Activated T-cell treated with anti-CD3 and anti-CD28 coated beads for 1 hour (primary cell): ENCODE measurements at places on chromosomes 1 and 21.

DNA sequence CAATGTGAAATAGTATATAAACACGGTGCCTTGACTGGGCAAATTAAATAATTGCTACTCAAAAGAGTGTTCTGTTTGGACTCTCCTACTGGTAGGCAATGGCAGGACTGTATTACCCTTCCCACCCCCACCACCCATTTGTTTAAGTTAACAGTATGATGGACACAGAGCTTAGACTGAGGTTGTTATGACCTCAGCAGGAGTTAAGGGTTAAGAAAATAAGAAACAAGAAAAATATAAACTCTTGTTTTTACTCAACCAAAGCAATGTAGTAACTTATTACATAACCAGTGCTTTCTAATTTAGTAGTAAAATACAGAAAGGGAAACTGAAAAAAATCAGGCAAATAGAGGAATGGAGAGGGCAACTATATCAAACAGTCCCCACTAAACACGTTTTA is 19.9 kb upstream of the SERPINC1 start:
- no peak for DNase-seq

GRCh38 chr1:11921022-11921421 is 5.2 kb downstream of the KIAA2013 start:
- no peak for DNase-seq

DNA sequence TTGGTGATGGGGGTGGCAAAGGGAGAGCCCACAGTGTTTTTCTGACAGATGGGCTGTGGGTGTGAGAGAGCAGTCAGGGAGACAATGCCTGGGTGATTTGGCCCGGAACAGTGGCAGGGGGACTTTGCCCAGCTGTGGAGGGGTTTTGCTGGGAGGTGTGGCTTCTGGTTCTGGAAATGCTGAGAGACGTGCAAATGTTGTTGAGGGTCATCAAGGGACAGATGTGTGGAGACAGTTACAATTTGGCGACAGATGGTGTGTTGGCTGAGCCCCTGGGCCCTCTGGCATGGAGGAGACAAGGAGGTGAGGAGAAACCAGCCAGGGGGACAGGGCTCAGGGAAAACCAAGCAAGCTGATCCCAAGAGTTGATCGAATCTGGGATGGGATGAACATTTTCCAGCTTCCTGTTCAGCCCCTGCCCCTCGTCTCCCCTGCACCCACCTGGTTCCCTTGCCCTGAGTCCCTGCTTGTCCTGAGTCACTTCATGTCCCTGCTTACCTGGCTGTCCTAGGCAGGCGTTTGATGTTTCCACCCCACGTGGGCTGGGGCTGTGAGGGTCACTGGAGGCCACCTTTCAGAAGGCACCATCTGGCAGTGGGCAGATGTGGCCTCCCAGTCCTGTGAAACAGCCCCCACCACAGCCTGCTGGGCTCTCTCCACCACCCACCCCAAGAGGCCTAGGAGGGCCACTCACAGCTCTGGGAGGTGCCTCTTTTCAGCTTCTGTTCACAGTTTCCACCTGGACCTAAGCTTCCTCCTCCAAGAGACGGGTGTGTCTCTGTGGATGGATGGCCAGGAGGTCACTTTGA is 15.8 kb upstream of the ZNF678 start:
- DNase-seq, result no peak

- no peak for DNase-seq
Observed at GRCh38 chr1:205993068-205993467, 10.1 kb downstream of the RAB7B start.

DNA sequence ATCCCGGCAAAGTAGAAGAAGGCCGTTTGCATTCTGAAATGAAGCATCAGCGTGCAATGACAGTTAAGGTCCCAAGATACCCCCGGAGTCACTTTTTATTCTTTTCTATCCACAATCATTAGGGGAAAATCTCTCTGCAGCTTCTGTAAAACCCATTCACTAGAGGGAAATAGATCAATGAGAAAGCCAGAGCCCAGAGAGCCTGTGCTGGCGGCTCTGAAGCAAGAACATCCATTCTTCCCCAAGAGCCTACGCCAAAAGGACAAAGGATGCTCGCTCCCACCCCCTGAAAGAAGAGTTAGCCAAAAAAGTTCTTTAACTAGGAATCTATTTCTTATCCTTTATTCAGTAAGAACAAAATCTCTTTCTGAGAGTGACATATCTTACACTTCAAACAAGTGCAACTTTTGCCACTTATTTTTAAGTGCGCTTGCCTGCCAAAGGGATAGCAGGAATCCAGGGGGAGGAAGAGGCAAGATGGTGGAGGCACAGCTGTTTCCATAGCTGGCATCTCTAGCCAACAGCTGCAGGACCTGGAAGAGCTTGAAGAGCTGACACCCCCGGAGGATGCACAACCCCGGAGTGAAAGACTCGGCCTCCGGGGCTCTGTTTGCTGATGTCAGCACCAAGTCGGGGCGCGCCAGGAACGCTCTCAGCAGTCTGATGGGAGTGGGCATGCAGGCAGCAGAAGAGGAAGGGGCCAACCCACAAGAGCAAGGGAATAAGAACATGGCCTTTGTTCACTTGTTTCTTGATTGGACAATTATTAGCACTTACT is 68.7 kb downstream of the KCNN3 start:
- DNase-seq, result no peak

- no peak for DNase-seq
Observed at GRCh38 chr1:233166896-233167295, 128.6 kb downstream of the PCNX2 start.

DNA sequence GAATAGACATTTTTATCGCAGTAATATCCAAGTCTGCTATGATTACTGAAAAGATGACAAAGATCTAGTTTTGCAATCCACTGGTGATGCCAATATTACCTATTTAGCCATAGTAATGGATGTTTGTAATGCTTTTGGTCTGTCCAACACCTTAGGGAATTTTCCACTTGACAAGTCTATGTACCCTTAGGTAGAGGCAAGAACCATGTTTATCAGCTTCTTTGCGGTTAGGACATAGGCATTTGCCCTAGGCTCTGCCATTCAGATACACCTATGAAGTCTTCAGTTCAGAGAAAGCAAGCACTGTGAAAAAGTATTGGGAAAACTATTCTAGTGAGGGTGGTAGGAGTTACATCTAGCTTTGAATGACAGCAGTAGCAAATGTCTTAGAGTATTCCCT is 40.2 kb upstream of the SLC35D1 start:
- DNase-seq, result no peak

DNA sequence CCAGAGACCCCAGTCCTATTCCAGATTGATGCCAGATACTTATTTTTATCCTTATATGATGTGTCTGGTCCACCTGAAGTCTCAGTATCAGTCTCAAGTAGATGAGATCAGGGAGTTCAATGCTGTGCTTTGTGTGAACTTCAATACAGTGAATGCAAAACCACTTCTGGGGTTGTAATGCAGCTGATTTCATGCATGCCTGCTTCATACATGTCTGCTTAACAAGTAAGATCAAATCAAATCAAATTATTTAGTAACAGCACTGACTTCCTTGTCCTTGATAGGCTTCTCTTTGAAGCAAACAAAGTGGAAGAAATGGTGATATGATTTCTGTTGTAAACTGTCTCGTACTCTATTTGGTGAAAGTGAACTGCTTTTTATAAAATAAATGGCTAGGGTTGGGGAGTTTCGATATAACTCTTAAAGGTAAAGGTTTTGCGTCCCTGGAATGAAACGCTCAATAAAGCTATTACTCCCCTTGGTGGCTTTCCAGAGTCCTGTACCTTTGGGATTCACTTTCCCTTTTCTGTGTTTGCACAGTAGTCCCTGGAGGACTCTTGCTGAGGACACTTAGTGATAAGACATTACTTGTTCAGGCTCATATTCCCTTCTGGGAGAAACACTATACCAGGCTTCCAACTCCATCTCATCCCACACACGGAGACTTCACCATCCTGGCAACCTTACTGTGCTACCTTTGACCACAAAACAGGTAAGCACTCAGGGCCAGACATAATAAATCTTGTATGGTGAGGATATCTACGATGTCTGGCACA is 59.3 kb downstream of the FH start:
- no peak for DNase-seq

DNA sequence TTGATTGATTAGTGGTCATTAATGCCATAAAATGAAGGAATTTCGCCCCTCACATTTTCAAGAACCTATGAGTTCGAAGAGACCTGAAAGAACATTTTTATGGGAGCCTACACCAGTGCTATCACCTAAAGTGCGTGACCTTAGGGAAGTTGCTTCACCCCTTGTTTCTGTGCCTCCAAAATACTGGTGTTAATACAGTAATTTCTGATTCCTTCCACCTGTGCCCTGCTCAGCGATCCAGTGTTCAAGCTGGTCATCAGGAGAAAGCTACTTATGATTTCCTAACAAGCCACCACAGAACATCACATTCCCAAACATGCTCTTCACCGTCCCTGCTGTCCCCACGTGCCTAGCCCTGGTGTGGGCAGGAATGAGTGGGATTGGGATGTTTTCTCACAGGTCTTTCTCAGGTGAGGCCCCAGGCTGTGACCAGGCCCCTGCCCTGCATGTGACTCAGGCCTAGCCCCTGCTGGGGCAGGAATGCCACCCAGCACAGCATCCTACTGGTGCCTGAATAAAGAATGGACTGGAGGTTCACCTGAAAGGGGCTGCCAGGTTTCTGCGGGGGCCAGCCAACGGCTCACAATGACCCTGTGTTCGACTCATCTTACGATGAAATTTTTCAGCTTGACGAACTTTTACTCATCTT is 60.3 kb downstream of the CD247 start:
- DNase-seq, result no peak

DNA sequence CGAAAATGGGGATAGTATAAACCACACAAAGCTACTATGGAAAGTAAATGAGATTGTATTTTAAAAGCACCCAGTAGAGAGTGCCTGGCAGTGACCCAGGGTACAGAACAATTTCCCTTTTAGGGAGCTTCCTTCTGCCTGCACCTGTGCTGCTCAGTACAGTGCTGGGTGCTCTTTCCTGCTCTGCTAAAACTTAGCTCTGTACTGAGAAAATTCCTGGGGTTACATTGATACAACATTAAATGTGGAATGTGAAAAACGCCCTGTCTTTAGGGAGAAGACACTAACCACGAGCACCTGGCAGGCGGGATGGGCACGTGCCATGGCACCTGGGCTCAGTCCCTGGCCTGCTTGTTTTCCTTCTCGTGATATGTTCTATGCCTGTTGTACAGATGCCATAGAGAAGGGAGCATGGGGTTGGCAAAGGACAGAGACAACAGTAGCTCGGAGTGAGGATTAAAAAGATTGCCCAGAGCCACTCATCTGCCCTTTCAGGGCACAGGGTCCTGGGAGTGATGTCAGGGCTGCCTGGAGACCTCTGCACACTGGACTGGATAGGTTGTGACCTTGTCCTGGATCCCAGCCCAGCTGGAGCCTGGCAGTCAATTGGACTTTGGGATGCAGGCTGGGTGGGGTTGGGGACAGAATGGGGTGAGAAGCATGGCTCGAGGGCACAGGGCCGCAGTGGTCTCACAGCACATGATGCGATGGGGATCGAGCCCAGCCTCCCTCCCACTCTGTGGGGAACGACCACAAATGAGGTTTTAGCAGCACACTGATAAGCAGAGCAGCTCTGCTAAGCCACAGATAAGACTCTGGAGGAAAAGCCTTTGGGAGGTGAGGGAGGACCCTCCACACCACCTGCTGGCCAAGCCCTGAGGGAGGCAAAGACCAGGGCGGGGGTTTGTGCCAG is 4.2 kb downstream of the SPATA46 start:
- no peak for DNase-seq

GRCh38 chr1:86421601-86422280 is 2.2 kb upstream of the CLCA2 start:
- no peak for DNase-seq

DNA sequence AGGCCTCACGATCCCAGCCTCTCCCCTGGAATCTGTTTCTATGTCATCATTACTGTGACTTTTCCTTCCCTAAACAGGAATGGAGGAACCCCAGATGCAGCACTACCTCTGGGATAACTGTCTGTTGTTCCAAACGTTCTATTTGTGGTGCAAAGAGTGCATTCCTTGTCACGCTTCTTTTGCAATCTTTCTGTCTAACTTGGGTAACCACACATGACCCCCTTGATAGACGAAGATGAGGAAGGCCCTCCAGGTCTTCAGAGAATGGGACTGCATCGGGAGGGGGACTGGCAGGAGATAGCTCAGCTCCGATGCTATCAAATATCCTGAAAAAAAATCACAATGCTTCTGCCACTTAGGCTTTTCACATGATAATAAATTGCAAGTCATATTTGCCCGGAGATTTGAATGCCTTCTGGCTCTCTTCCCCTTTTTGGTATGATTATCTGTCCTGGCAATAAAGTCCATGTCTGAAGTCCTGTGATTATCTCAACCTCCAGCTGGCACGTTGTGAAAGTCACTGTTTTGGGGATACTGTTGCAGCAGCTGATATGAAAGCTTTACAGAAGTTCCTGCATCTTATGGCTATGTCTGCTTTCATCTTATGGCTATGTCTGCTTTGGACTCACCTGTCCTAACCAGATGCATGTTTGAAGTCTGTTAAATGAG is 148.7 kb upstream of the LMO4 start:
- DNase-seq, result no peak

GRCh38 chr1:87452648-87453047 is 124.0 kb downstream of the LMO4 start:
- no peak for DNase-seq

DNA sequence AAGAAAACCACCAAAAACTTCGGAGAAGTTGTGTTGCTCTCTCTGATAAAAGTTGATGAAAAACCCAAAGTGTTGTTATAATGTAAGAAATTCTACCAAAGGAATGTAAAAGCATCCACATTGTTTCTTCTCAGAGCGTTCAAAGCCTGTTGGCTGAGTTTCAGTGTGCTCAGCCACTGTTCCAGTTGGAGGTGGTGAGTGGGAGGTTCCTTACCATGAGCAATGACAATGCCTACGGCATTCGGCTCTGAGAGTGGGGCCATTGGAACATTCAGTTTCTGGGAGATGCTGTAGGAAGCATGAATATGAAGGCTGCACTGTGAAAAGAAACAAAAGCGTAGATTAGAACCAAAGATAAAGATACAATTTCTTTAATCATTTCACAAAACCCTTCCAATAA is 20.5 kb upstream of the MYBPHL start:
- DNase-seq, result no peak

DNA sequence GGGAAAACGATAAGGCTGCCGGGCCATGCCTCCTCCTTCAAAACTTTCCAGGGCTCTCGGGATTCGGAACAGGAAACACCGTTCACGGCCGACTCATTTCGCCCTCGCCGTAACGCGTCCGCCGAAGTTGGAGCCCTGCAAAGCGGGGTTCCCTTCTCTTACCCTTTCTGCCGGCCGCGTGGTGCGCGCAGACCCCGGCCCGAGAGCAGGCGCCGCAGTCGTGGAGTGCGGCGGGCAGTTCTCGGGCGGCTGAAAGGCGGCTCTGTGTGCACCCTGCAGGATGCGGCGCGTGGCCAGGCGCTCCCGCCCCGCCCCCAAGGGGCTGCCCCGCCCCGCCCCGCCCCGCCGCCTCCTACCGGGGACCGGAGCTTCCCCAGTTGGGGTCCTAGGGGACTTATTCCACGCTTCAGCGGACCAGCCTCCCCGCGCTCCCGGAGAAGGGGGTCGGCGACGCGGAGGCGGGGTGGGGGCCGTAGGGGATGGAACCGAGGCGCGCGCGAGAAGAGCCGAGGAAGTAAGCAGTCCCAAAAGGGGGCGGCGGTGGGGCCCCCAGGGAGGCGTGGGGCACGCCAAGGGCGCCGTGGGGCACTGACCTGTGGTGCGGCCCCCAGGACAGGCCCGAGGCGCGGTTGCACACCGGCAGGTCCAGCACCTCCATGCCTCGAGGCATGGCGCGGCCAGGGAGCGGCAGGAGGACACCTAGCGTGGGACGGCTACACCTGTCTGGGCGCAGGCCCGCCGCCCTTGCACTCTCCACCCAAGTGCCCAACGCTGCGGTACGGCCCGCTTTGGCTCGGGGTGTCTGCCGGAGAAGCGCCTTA is at the start of gene MCOLN2:
Gene MCOLN2, minus strand, starts transcription at position 268 of the 821 bp plus-strand sequence. Its CDS starts 241 bp downstream, at position 27.
- peak; percentile 28 for DNase-seq
